OCI-M1 (cell line): ENCODE measurements at places on chromosomes 11 and 22.
A peak's percentile ranks its signal among the peaks of the same experiment; 100 is the strongest.

DNA sequence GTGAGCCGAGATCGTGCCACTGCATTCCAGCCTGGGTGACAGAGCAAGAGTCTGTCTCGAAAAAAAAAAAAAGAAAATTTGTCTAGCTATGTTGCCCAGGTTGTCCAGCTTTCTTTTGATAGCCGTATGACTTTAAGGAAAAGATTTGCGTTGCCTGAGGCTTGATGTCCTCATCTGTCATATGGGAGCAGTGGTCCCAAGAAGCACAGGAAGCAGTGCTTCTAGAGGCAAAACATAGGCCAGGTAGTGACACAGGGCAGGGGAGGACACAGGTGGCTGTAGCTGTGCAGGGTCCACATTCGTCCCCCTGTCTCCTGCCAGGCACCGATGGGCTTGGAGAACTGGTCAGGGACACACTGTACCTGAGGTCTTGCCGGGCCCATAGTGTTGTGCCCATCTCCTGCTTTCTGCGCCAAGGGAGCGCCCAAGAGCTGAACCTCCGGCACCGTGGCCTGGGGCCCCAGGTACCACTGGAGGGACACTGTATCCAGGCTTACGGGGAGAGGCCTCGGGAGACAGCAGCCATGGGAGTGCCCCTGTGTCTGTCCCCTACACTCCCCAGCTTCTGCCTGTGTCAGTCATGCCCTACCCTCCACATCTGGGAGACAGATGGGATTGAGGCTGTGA is 1.4 kb downstream of the LRRC74B start:
- no peak for DNase-seq

DNA sequence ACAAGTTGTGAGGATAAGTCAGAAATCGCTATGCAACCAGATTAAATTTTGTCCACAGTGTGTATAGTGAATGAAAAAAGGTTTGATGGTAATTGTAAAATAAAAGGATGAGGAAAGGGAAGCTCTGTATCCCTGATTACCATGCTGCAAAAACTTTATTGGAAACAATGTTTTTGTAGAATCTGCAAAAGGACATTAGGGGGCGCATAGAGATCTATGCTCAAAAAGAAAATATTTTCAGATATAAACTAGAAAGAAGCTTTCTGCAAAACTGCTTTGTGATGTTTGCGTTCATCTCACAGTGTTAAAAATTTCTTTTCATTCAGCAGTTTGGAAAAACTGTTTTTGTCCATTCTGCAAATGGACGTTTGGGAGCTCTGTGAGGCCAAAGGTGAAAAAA is 390.5 kb downstream of the OR4C45 start:
- no peak for DNase-seq

DNA sequence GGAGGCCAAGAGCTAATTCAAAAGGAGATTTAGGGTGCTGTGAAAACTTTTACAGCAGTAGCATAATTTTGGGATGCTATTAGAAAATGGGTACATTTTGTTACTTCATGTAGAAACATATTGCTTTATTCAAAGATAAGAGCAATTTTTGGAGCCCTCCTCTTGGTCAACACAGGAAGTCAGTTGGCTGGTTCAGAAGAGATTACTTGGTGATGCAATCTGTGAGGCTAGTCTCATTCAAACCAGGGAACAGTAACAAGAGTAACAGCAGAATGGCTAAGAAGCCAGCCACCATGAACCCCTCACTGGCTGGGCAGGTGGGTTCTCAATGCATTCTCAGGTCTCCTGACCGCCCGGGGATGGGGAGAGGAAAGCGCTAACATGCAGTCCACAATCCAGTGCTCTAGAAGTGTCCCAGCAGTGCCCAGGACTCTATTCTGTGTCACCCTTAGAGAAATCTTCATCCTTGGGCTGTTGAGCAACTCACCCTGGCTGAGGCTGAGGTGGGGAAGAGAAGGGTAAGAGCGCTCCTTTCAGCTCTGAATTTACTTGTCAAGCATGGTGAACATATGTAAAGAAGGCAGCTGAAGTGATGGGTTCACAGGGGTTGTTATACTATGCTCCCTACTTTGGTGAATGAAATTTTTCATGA is 262.2 kb upstream of the UBASH3B start:
- peak; percentile 23 for DNase-seq

DNA sequence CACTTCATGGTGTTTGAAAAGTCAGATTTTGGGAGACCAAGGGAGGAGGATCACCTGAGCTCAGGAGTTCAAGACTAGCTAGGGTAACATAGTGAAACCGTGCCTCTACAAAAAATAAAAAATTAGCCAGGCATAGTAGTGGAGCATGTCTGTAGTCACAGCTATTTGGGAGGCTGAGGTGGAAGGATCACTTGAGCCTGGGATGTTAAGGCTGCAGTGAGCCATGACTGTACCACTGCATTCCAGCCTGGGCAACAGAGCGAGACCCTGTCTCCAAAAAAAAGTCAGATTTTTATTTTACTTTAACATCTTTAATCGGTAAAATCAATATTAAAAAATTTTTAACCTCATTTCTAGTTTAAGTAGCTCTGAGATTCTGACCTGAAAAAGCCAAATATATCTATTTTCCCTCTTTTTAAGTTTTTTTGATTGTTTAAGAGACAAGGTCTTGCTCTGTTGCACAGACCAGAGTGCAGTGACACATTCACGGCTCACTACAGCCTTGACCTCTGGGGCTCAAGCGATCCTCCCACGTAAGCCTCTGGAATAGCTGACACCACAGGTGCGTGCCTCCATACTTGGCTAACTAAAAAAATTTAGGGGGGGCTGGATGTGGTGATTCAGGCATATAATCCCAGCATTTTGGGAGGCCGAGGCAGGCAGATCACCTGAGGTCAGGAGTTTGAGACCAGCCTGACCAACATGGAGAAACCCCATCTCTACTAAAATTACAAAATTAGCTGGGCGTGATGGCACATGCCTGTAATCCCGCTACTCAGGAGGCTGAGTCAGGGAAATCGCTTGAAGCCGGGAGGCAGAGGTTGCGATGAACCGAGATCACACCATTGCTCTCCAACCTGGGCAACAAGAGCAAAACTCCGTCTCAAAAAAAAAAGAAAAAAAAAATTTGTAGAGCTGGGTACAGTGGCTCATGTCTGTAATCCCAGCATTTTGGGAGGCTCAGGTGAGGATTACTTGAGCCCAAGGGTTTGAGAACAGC is 48.4 kb downstream of the SFI1 start:
- no peak for DNase-seq

- DNase-seq: no peak
These were observed 8.3 kb downstream of the CYB561A3 start for GRCh38 chr11:61353131-61354067.
